Bronchial smooth muscle cell (primary cell): ENCODE measurements at places on chromosomes 3 and 15. TPM values are rescaled to one million over a fixed set of nuclear protein-coding genes. Genes with fewer than 3 reads are reported as not detected.

Gene SEC22A
- total RNA-seq: 33.2 and 35.6 TPM in 2 replicates

Gene GOLGA8S
- under 0.01 and 0.09 TPM in 2 replicates for total RNA-seq

Gene CLSTN2
- 0.09 and 0.16 TPM in 2 replicates for total RNA-seq

Gene SENP8
- total RNA-seq: 1.2 and 2.2 TPM in 2 replicates

Gene SERINC4
- total RNA-seq: not detected in 2 replicates

Gene CMSS1
- 2.4 and 4.1 TPM in 2 replicates for total RNA-seq

Gene DAPK2
- 1.2 and 2.4 TPM in 2 replicates for total RNA-seq

Gene CD80
- 0.16 and 0.26 TPM in 2 replicates for total RNA-seq

Gene NANOGP8
- not detected in 2 replicates for total RNA-seq

Gene AAGAB
- total RNA-seq: 39.9 and 47.6 TPM in 2 replicates

Gene CDHR4
- 0.16 and 0.43 TPM in 2 replicates for total RNA-seq

Gene KLHL6
- total RNA-seq: under 0.01 TPM in 1 of 2 replicates, not detected in the other

Gene STAC
- 0.47 TPM in 1 of 2 replicates, not detected in the other for total RNA-seq

Gene LRRC49
- 16.7 and 23.6 TPM in 2 replicates for total RNA-seq

Gene KIF7
- 13.4 and 15.1 TPM in 2 replicates for total RNA-seq

Gene SLC27A2
- total RNA-seq: under 0.01 TPM in 1 of 2 replicates, not detected in the other

Gene FES
- 30.7 and 52.2 TPM in 2 replicates for total RNA-seq
